ENCODE measurements at places on chromosomes 12 and 14.

GRCh38 chr12:19033244-19033643, 96.3 kb upstream of the PLEKHA5 start:
- DNase-seq, result no peak

DNA sequence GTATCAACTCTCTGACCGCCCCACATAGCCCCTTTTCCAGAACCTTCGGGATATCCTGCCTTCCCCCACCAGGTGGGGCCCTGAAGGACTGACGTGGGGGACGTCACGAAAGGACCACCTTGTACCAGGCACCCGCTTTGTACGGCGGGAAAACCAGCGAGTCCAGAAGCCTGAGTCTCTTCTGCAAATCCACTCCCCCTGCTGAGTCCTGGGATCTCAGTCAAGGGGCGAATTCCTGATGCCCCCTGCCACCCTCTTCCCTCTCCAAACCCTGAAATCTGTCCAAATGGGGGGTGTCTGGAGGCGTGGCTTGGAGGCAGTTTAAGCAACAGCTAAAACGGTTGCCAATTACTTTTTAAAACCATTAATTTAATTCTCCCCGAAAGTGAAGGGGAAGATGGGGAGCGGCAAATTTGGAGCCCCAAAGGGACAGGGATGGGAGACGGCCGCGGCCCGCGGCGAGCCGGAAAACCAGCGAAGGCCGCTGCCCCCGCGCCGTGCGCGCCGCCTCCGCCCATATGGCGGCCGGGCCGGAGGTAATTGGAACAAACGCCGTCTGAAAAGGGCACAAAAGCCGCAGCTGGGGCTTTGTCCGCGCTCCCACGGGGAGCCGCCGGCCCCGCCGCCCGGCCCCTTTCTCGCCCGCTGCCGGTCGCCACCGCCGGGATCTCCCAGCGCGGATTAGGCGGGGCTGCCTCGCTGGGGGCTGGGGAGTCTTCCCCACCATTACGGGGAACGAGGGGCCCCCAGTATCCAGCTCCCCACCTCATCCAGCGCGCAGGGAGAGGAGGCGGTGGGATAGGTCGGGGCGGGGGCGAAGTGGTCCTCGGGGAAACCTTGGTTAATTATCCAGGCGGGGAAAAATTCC, 6.6 kb downstream of the LHX5 start:
- DNase-seq, result no peak

- no peak for DNase-seq
Measured at GRCh38 chr14:85325134-85326017, 204.6 kb upstream of the FLRT2 start.

DNA sequence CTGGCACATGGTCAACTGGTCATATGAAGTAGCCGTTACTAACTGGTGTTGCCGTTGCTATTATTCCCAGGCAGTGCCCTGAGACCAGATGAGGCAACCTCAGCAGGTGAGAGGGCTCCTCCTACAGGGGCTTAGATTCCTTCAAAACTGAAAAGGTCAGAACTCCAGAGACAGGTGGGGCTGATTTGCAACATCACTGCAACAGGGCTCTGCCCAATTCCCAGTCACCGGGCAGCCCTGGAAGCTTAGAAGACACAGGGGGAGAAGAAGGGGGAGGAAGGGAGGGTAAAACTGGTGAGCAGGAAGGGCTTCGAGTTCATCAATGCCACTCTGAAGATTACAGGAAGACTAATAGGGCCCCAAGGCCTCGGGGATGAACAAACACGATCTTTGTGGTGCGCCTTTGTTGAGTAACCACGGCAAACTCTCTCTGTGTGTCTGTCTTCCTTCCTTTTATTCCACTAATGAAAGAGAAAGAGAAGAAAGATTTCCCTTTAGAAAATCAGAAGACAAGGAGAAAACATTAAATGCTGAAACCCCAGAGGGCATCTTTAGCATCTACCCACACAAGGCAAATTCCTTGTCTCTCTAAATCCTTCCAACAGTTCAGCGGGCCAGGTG, 749.1 kb upstream of the TBX3 start:
- no peak for DNase-seq

DNA sequence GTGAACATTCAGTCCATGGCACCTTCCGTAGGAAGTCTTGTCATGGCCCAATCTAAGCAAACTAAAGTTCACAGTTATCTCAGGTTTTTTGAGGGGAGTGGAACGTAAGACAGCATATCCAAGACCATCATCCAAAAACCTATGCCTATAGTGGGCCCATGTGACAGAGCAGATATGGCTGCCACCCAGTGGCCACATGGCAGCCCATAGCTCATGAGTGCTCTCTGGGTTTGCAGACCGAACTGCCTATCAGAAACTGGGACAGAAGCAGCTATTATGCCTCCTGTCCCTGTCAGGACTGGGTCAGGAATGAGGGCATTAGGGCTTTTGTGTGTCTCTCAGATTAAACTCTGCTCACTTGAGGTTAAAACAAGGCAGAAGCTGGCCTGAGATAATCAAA, 503.7 kb downstream of the NRXN3 start:
- no peak for DNase-seq

DNA sequence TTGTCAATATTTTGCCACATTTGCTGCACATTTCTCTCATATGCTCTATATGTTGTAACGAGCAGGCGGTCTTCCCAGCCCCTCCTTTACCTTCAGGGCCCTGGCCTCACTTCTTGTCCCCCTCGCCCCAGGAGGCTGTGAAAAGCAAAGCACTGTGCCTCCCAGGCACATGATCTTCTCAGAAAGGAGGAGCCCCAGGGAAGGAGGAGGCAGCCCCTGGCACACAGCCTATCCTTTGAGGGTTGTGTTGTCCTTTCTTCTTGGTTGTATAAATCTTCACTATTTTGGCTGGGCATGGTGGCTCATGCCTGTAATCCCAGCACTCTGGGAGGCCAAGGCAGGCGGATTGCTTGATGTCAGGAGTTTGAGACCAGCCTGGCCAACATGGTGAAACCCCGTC, 77.0 kb downstream of the PPP2R5C start:
- DNase-seq, result no peak

- DNase-seq, result no peak
Measured at GRCh38 chr12:124992874-124993625, 395 bp upstream of the BRI3BP start.

- DNase-seq, result no peak
Measured at GRCh38 chr12:46266382-46266791, 2.5 kb downstream of the SLC38A1 start.

DNA sequence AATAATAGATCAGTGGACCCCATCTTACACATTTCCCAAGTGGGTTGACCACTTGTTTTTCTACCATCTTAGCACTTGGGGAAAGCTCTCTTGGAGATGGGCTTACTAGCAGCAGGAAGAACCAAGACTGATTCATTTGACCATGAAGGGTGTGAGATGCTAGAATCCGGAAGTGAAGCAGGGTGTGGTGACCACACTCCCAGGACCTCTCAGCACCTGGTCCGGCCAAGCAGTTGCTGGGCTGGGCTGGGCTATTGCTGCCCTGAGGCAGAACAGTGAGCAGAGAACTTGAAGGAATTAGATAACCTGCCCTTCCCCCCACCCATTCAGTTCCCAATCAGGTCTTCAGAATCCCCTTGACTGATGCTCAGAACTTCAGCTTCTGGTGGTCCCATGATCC, 24.4 kb downstream of the ADCY6 start:
- no peak for DNase-seq

- DNase-seq, result peak; percentile 88
Measured at GRCh38 chr12:6533923-6534694, at the start of gene GAPDH. Gene GAPDH (plus strand): TSS chr12:6534517. CDS start chr12:6534833, 316 bp downstream.

GRCh38 chr12:57614948-57615500, 3.8 kb downstream of the ARHGEF25 start:
- DNase-seq, result no peak

- no peak for DNase-seq
Measured at GRCh38 chr14:95667249-95667693, 19.0 kb upstream of the TCL1B start.

- no peak for DNase-seq
Measured at GRCh38 chr12:109741970-109742703, 28.5 kb downstream of the FAM222A start.

- no peak for DNase-seq
Measured at GRCh38 chr14:94407906-94408305, 19.5 kb upstream of the SERPINA1 start.

GRCh38 chr12:13195785-13196129, 769 bp upstream of the EMP1 start:
- DNase-seq, result no peak

- no peak for DNase-seq
Measured at GRCh38 chr12:90618586-90618985, 336.4 kb downstream of the CCER1 start.

GRCh38 chr12:29041621-29042020, 107.5 kb upstream of the FAR2 start:
- no peak for DNase-seq

- no peak for DNase-seq
Measured at GRCh38 chr12:131795690-131796410, 32.3 kb upstream of the MMP17 start.

DNA sequence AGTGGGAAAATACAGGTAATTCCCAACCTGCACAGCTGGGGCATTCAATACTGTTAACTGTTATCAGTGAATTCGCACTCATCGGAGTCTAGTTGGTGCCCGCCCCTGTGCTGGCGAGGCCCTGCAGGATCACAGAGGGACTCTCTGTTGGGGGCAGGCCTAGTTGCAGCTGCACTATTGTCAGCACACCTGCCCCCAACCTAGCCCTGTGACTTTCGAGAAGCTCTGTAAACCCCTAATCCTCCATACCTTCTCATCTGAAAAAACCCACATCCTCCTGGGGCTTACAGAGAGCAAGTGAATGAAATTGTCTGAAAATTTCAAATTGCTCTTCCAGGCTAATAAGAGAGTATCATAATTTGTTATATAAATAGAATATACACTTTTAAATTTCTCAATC, 132.2 kb upstream of the NUDT4 start:
- DNase-seq, result peak; percentile 15

DNA sequence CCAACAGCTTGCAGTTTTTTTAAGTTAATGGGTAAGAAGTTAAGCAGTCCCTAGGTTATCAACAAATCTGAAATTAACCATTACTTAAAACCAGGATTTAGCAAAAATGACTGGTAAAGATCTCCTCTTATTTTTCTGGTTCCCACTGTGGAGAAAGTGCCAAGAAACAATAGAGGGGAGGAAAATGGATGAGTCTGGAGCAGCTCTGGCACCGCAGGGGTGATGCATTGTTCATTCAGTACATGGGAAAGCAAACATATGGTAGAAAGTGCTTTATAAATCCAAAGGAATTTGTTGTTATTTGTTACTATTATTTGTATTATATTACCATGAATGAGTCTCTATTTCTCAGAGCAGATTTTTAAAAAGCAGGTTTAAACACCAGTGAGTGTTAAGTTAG, 92.2 kb downstream of the DYRK2 start:
- no peak for DNase-seq

DNA sequence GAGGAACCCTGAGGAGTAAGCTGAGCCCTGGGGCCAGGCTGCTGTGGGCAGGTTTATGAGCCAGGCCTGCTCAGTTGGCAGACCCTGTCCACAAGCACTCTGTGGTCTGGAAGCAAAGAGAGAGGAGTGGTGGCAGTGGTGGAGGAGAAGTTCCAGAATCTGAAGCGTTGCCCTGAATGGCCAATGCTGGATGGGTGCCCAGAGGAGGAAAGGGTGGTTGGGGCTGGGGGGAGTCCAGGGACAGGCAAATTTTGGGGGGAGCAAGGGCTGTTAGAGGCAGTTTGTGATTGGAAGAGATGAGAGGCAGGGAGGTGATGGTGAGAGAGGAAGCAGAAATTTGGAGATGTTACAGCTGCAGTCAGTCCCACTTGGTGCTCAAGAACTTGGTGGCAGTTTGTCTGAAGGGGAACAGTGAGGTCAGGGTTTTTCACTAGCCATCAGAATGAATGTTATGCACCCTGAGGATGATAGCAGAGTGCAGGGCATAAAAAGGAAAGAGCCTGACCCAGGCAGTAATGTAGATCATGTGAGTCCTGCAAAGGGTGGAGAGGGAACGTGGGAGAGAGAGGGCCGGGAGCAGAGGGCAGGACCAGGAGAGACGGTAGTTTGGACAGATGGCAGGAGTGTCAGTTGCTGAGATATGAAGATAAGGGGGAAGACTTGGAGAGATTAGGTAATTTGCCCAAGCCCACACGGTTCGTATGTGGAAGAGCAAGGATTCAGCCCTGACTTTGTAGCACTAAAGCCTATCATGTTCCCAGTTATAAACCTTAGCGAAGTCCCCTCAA, 51.2 kb downstream of the GALNT8 start:
- no peak for DNase-seq

- DNase-seq, result no peak
Measured at GRCh38 chr12:43848786-43849185, 12.9 kb downstream of the TMEM117 start.

DNA sequence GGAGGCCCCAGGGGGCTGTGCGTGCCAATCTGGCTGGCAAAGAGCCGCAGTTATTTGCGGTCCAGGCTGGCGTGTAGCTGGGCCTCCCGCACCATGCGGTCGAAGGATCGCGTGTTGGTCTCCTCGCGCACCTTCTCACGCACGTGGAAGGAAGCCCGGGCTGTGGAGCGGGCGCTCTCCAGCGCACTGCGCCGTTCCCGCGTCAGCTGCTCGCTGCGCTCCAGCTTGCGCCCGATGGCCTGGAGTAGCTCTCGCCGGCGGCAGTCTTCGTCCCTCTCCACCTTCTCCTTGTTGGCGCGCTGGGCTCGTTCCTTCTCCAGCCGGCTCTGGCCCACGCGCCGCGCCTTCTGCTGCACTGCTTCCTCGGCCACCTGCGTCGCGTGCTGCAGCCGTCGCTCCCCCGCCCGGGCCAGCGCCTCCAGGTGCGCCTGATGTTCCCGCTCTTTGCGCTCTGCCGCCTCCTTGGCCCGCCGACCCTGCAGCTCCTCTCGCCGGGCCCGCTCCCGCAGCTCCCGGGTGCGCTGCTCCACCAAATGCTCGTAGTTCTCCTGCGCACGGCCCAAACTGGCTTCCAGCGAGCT, 3.1 kb downstream of the CCDC177 start:
- no peak for DNase-seq

GRCh38 chr12:40946612-40947194, 241.4 kb upstream of the PDZRN4 start:
- no peak for DNase-seq

GRCh38 chr14:103518422-103519042, 4.1 kb downstream of the CKB start:
- DNase-seq, result peak; percentile 91

GRCh38 chr12:109679501-109680263, 33.9 kb upstream of the FAM222A start:
- no peak for DNase-seq

GRCh38 chr12:122042910-122043309, 21.2 kb downstream of the BCL7A start:
- no peak for DNase-seq
